ENCODE measurements at places on chromosomes 1 and 21. TPM values are rescaled to one million over a fixed set of nuclear protein-coding genes. Genes with fewer than 3 reads are reported as not detected.
A peak's percentile ranks its signal among the peaks of the same experiment; 100 is the strongest.

DNA sequence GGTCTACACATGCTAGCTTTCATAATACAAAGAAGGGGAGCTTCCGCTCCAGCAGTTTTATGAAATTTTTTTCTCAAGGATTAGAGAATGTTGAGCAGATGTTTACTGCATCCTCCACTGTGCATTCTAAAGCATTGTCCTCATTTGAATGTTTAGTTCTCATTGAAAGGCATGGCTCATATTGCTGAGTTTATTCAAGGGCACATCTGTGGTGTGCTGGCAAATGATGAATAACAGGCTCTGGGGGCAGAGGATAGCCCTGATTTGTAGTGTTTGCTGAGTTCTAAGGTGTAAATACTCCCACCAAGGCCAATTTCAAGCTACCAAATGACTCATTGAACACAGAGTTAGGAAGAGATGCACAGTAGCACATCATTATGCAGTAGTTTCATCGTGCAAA lies 303.2 kb upstream of the FAM78B start:
- DNase-seq: no peak

- DNase-seq: no peak
Measured at GRCh38 chr1:28956038-28956464, 41.7 kb downstream of the EPB41 start.

GRCh38 chr1:20928146-20928545 lies 141.0 kb upstream of the HP1BP3 start:
- peak; percentile 3 for DNase-seq

GRCh38 chr1:107529511-107530149 lies 388.8 kb downstream of the NTNG1 start:
- DNase-seq: peak; percentile 23

GRCh38 chr1:196115646-196116045 lies 492.6 kb downstream of the KCNT2 start:
- DNase-seq: no peak

DNA sequence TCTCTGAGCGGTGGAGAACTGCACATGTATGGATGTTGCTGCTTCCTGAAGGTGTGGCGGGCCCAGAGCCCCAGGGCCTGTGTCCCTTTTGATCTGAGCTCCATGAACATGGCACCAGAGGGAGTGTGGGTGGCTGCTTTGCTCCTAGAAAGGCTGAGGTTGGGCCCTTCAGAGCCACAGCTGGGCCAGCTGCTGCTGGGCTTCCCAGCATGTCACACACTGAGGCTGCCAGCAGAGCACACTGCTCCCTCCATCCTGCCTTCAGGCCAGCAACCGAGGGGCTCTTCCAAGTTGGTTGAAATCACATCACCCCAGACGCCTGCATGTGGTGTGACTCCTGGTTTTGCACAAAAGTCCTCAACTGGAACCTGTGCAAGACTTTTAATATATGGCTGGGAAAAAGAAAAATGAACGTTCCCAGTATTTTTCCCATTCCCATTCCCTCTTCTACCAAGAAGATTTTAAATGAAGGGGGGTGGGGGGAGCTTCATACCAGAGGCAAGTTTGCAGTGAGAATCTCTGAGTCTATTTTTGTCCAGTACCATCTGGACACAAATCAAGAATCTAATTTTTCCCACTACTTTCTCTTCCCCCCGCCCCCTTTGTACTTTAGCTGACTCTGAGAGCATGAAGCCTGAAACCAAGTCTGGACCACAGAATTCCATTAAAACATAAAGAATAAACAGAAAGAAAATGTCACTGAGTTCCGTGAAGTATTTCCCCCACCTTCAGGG lies 26.2 kb upstream of the NGF start:
- no peak for DNase-seq

- DNase-seq: peak; percentile 8
Measured at GRCh38 chr1:211133393-211133835, 534 bp downstream of the KCNH1 start.

DNA sequence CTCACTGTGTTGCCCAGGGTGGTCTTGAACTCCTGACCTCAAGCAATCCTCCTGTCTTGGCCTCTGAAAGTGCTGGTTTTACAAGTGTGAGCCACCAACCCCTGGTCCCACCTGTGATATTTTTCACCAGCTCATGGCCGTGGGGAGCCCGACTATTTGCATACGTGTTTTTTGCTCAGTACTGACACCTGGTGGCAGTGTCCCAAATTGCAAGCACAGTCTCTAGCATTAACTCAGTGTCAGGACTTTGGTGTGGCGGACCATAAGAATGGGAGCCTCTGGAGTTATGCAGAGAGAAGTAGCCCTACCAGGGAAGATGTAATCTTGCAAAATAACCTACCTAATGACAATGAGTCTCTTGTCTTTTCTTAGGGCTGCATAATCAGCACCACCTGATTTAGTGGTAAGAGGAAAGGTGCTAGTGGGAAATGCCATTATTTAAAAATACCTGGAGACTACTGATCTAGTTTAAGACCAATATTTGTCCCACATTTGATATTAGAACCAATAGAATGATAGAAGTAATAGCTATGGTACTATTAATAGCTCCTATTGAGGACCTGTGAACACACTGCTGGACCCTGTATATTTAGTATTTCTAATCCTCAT lies 305.4 kb downstream of the DISC1 start:
- DNase-seq: peak; percentile 21

GRCh38 chr1:18199462-18199861 lies 91.9 kb downstream of the IGSF21 start:
- no peak for DNase-seq

DNA sequence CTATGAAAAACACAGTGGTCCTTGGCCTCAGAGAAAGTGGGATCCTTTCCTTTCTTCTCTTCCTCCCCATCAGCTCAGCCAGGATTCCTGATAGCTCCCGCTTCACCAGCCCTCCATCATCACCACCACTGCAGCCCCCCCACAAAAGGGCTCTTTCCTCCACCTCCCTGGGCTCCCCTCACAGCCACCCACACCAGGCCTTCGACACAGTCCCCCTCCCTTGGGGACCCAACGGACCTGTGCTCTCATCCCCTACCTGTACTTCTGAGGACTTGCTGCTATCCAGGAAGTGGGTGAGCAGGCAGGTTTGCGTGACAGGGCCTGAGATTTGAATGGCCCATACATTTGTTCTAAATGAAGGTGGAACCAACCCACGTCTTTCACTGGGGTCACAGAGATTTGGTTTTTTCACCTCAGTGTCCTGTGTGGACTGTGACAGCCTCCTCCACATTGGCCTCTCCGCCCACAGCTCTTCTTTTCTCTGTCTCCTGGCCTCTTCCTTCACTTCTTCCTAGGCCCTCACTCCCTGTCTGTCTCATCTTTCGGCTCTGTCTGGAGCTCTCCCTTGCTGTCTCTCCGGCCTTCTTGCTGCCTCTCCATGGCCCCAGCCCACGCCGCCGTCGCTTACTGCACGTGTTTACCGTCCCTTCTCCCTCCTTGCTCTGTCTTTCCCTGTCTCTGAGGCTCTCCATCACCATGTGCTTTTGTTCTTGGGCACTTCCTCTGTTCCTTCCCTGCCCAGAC lies 238.6 kb downstream of the FOXD2 start:
- DNase-seq: no peak

- peak; percentile 58 for DNase-seq
Measured at GRCh38 chr1:9110669-9111356, 18.1 kb downstream of the GPR157 start.

DNA sequence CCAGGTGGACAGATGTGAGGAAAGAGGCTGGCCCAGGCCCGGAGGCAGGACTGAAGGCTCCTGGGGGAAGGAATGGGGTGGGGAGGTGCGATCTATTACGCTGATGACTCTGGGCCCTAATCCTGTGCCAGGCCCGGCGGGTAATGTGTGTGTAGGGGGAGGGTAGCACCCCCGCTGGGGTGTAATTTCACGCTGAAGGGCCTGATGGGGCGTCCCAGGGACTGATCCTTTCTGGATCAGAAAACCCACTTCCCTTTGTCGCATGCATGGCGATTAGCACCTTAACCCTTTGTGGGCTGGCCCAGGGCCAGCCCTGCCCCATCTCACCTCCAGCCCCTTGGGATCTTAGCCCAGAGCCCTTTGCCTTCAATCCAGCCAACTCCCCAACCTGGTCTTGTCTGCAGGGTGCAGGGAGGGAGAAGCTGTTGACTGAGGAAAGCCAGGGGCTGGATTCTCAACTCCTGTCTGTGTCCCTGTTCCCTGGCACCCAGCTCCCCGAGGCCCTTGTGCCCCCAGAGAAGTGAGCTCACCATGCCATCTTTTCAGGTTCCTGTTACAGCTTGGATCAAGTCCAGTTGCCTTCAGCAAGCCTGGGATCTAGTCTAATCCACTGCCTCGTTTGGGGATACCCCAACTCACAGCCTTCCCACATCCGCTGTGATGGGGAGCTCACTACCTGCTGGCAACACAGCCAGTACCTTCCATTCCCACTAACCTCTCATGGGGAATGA lies 26.0 kb downstream of the KNCN start:
- no peak for DNase-seq

DNA sequence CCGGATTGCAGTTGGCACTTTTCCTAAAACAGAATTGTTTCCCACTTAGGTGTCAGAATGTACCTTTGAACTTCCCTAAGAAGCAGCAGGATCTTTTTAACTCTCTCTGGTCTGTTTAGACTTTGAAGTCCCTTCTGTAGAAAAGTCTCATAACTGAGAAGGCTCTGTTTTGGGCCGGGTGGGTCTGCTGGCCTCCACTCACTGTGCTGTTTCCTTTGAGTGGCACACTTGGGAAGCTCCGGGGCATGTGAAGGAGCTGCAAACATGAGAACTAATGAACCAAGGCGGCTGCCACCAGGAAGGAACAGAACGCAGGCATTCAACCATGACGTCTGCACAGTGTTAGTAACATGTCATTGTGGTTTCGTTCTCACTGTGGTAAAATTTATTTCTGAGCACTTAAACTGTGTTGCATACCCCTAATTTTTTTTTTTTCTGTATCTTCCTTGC lies 19.5 kb upstream of the NCMAP start:
- peak; percentile 81 for DNase-seq

GRCh38 chr1:12140016-12140415 lies 26.8 kb upstream of the TNFRSF1B start:
- DNase-seq: no peak

GRCh38 chr1:109617291-109617801 lies 2.1 kb downstream of the GNAT2 start:
- no peak for DNase-seq

DNA sequence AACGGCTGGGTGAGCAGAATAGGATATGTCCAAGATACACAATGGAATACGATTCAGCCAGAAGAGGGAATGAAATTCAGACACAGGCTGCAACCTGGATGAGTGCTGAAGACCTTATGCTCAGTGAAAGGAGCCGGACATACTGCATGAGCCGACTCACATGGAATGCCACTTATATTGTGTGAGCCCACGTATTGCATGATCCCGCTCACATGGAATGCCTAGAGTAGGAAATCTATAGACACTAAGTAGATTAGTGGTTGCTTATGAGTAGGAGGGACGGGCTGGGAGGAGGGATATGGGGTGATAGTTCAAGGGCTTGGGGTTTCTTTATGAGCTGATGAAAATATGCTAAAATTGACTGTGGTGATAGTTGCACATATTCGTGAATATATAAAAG lies 26.8 kb downstream of the TMPRSS2 start:
- no peak for DNase-seq

DNA sequence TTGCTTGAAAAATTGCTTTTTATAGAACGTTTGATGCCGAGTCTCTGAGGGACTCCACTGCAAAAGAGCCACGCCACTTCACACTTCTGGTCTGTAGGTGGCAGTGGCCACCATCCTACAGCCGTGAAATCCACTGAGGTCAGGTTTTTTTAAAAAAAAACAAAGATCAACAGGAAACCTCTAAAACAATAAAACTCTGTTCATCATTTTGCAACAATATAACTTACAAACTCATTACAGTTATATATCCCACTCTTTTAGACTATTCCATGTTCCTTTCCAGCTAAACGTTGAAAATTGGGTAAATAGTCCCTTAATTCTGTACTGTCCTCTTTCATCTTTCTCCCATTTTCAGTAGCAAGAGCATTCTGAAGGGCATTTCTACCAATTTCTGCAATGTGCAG lies 64.6 kb upstream of the FMN2 start:
- DNase-seq: peak; percentile 61

DNA sequence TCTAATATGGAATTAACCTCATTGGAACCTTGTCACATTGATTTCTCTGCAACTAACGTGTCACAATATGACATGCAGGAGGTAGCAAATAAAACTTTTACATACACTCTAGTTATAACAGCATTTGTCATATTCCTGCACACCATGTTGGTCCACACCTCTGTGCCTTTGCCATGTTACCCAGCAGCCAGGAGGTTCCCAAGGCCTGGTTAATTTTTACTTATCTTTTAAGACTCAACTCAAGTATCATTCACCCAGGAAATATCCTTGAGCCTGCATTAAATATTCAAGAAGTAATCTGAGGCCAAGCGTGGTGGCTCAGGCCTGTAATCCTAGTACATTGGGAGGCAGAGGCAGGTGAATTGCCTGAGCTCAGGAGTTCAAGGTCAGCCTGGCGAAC lies 447.2 kb upstream of the NR5A2 start:
- DNase-seq: no peak

GRCh38 chr1:225919906-225920305 lies 4.1 kb downstream of the PYCR2 start:
- DNase-seq: peak; percentile 69

DNA sequence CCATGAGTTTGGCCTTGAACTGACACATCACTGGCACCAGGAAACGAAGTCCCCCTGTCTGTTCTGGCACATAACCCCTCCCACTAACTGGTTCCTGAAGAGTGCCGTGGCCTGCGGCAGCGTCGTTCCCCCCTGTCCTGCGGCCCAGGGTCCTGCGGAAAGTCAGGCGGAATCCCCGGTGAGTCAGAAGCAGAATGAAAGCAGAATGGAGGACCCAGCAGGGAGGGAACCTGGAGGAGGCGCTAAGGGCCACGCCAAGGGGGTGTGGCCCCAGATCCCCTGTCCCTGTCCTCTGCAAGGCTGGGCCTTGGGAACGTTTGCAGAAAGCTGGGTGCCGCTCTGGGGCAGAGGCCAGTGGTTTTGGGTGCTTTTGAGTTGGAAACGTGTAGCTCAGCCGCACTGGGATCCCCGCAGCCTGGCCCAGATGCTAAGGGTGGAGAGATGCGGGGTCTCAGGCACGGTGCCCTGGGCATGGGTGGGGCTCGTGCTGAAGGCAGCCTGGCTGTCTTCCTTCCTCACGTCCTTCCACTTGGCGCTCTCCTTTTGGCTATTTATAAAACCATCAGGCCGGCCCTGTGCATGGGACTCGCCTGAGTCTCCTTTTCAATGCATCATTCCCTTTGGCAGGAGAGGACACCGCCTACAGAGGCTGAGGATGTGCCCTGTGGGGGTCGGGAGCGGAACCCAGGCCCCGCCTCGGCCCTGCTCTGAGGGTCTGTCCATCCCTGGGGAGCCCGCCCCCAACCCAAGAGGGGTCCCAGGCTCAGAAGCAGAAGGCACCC lies 36.2 kb downstream of the TP73 start:
- DNase-seq: no peak

- DNase-seq: no peak
Measured at GRCh38 chr1:225735252-225736149, 42.1 kb upstream of the SRP9 start.

- DNase-seq: no peak
Measured at GRCh38 chr1:89060091-89060490, 4.9 kb downstream of the GBP1 start.

- DNase-seq: no peak
Measured at GRCh38 chr1:54649130-54649898, 7.7 kb downstream of the MROH7 start.

GRCh38 chr1:162218975-162219374 lies 149.5 kb downstream of the NOS1AP start:
- no peak for DNase-seq

Gene OXCT2
- total RNA-seq: 1.6 TPM

Gene CNKSR1
- total RNA-seq: 5.9 TPM

Gene RGS13
- under 0.01 TPM for total RNA-seq

Gene GDAP2
- total RNA-seq: 9.2 TPM

Gene ADORA3
- total RNA-seq: 0.54 TPM

Gene FCGR2B
- 0.81 TPM for total RNA-seq

Gene CCDC24
- total RNA-seq: 4.6 TPM

Gene LCE1B
- not detected for total RNA-seq

Data from hematopoietic multipotent progenitor cell (in vitro differentiated cells).